Fibroblast of skin of right quadriceps (primary cell): ENCODE measurements at places on chromosomes 7 and 10.

- DNase-seq = no peak
Measured at GRCh38 chr7:116984511-116984910, 31.2 kb downstream of the ST7 start.

DNA sequence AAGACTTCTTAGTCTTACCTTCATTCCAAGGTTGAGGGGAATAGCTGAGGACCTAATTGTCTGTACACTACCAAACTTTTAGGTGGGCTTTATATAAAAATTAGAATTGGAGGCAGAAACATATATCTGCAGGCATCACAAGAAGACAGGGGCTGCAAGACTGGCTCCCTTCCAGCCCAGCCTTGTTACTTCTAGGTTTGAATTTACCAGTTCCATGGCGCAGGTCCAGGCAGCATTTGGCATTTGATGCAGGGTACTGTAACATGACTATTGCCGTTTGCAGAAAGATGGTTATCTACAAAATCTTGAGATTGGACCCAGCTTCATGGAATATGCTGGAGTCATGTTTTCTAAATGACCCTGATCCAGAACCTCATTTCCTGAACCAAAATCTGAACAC, 105.4 kb upstream of the RHOBTB1 start:
- DNase-seq = no peak

DNA sequence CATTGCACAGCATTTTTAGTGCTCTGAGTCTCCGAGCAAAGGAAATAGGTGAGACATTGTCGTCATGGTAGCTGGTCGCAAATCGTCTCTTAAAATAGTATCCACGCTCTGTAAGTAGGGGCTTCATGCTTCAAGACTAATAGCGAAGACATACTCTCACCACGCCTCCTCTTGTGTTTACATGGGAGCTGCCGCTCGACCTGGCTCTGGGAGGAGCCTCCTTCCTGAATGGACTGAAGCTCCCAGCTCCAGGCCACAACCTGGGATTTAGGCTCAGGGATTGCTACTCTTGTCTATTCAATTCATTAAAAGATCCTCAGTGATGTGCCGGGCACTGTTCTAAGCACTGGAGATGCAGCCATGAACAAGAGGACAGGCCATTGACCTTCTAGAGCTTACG, 196.1 kb upstream of the GALNT17 start:
- no peak for DNase-seq

DNA sequence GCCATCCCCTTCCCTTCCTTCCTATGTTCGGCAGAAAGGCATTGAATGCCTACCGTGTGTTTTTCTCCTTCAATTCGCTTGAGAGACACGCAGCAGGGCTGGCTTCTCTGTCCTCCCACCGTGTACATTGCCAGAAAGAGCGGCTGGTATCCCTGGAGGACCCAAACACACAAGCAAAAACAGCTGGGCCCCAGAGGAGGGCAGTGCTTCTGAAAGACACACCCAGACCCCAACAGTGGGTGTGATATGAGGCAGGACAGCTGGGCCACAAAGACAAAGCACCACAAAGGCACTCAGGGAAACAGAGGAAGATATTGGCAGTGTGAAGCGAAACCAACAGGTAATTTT, 133.1 kb upstream of the SH2B2 start:
- no peak for DNase-seq

- DNase-seq = peak; percentile 39
Measured at GRCh38 chr7:2687338-2687869, 598 bp upstream of the AMZ1 start.

GRCh38 chr7:2166625-2167280, 66.0 kb downstream of the MAD1L1 start:
- no peak for DNase-seq

DNA sequence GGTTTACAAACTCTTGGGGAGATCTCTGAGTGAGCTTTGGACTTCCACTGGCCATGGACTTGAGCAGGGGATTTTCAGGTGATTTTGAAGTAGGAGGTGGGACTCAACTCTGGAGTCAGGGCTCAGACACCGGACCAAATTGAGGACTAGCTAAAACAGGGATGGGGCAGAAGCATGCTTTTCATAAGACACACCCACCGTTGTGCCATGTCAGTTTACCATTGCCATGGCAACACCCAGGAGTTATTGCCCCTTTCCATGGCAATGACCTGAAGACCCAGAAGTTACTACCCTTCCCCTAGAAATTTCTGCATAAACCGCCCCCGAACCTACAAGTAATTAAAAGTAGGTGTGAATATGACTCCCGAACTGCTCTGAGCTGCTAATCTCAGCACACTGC, 320.7 kb downstream of the GRID1 start:
- no peak for DNase-seq

GRCh38 chr10:86062198-86062550, 304.4 kb downstream of the GRID1 start:
- DNase-seq = no peak

DNA sequence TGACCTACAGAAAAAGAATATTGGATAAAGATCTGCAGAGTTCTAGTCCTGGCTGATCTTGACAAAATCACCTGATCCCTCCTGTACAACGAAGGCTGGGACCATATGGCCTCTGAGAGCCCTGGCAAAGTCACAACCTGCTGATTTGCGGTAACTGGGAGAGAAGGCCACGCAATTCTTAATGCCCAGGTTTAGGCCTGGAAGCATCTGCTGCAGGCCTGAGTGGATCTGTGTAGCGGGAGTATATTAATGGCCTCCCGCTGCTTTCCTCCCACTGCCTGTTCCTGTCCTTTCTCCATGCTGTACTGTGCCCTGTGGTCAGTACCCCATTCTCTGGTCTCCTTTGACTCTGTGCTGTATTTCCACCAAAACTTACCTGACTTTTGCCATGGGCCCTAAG, 24.2 kb downstream of the AKR1B1 start:
- no peak for DNase-seq

DNA sequence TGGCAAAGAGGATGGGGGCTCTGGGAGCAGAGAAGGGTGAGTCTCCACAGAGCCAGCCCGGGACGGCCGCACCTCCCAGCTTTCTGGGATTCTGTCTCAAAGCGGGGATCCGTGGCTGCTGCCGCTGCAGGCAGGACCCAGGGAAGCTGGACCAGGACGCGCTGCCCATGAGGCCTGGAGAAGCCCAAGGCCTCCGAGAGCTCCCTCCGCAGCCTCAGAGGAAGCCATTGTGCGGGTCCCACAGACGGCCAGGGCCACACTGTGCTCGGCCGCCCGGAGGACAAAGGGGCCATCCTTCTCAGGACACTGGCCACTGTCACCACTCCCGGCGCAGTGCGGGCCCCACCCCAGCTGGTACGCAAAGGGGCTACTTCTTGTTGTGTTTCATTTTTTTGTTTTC, 79.3 kb upstream of the PDGFA start:
- DNase-seq = no peak

DNA sequence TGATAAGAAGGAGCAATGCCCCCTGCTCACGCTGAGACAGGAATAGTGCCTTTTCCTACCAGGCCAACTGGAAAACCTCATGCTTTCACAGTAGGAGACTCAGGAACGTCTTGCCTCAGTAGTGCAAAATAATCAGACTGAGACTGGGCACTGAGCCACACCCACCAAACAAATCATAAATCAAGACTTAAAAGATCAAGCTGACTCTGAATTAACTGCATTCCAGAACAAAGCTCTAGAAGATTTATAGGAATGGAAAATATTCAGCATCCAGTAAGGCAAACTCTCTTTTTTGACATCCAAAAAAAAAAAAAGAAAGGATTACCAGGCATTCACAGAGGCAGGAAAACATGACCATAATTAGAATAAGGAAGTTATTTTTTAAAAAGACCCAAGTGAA, 30.5 kb upstream of the SLC18A3 start:
- peak; percentile 14 for DNase-seq

- peak; percentile 77 for DNase-seq
Measured at GRCh38 chr7:137592232-137592896, 248.8 kb upstream of the PTN start.

DNA sequence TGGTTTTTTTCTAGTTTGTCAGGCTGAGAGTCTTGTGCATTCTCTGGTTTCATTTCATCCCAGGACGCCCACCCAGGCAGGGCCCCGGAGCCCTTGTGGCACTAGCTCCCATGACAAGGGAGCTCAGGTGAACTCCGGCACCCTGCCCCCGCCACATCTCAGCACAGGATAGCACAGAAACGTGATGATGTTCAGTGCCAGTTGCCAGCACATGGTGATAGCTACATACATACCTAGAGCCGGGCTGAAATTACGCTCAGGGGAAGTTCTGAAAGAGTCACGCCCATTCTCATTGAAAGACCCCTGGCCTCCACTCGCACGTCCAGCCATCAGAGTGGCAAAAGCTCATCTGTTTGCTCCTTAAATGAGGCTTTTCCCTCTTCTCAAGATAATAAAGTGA, 273.7 kb downstream of the PTPRN2 start:
- DNase-seq = no peak

- no peak for DNase-seq
Measured at GRCh38 chr7:6166443-6166891, 106.0 kb downstream of the CYTH3 start.

DNA sequence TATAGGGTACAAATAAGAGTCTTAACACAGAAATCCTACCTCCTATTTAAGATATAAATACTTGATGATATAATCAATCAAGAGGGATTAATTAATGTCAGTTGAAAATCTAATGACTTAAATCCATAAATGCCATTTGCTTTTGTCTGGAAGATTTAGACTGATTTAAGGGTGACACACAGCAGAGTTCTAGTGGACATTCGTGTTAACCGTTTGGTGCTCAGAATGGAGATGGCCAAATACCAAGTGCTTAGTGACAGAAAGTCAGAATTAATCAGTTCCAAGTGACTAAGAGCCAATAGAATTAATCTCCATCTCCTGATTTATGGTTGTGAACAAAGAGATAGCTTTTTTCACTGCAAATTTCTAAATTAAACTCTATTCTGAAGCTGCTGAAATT, 36.2 kb downstream of the NAMPT start:
- no peak for DNase-seq

GRCh38 chr7:68321776-68322496, 1276.3 kb upstream of the AUTS2 start:
- no peak for DNase-seq

GRCh38 chr10:48404646-48405045, 98.2 kb downstream of the MAPK8 start:
- DNase-seq = peak; percentile 53
